Tibial artery (tissue), 4 donors: ENCODE measurements at places on chromosomes 13 and 19.
A peak's percentile ranks its signal among the peaks of the same experiment; 100 is the strongest.

- no peak overlapping the region for H3K27ac ChIP-seq
- DNase-seq: no peak
- no peaks in the 10 kb centered on the region for H3K36me3 ChIP-seq
- H3K4me3 ChIP-seq: no peak overlapping the region
- peaks cover 12% of the 10 kb centered on the region for H3K4me1 ChIP-seq
- peaks cover 69% of the 10 kb centered on the region for H3K27me3 ChIP-seq
These were observed 2.2 kb downstream of the IL11 start for GRCh38 chr19:55368106-55368505.

GRCh38 chr13:38494445-38494844 is 144.8 kb downstream of the UFM1 start:
- H3K27me3 ChIP-seq: no peaks in the 10 kb centered on the region
- no peak overlapping the region for H3K4me3 ChIP-seq
- H3K27ac ChIP-seq: no peak overlapping the region
- H3K4me1 ChIP-seq: no peaks in the 10 kb centered on the region
- DNase-seq: no peak

GRCh38 chr19:38544569-38545315 is 73.0 kb downstream of the MAP4K1 start:
- no peak overlapping the region for H3K27ac ChIP-seq
- no peaks in the 10 kb centered on the region for H3K36me3 ChIP-seq
- no peak for DNase-seq
- H3K4me3 ChIP-seq: no peak overlapping the region
- H3K27me3 ChIP-seq: no peaks in the 10 kb centered on the region
- peaks cover 9% of the 10 kb centered on the region for H3K4me1 ChIP-seq

DNA sequence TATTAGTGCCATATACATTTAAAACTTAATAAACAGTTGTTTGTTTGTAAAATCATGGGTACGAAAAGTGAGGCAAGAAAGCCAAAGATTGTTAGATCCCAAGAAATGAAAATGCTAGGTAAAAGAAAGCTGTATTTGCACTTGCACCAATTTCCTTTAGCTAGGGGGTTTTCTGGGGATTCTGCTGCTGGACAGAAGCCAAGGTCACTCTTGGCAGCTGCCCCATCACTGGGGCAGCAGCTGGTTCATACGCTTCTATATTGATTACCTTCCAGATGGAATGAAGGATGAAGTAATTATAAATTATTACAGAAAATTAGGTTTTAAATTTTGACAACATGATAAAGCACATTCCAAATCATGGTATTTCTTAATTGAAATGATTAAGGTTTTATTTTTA is 127.4 kb downstream of the SLITRK5 start:
- no peak overlapping the region for H3K27ac ChIP-seq
- H3K36me3 ChIP-seq: no peaks in the 10 kb centered on the region
- H3K4me3 ChIP-seq: no peak overlapping the region
- DNase-seq: no peak
- no peaks in the 10 kb centered on the region for H3K27me3 ChIP-seq

GRCh38 chr19:49801966-49802661 is 11.0 kb downstream of the FUZ start:
- H3K27me3 ChIP-seq: no peaks in the 10 kb centered on the region
- H3K4me3 ChIP-seq: peak overlapping the region; percentile 47
- peaks cover 13% of the 10 kb centered on the region for H3K4me1 ChIP-seq

DNA sequence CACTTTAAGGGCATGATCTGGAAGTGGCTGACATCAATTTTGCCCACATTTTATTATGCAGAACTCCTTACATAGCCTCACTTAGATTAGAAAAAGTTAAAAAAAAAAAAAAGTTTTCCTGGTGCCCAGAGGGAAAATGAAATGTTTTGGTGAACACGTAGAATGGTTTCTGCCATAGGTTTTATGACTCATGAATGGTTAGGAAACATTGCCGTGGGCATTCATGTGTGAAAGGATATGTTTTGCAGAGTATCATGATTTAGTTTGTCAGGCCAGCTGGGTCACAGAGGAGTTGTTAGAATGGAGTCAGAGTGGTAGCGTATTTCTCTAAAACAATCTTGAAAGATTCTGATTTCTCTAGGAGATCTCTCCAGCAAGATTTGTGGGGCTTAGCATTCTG is 133.8 kb downstream of the MRPL57 start:
- no peak overlapping the region for H3K27ac ChIP-seq
- H3K4me3 ChIP-seq: no peak overlapping the region
- no peak for DNase-seq

GRCh38 chr13:68272652-68273051 is 1042.5 kb upstream of the PCDH9 start:
- H3K4me3 ChIP-seq: no peak overlapping the region
- no peaks in the 10 kb centered on the region for H3K4me1 ChIP-seq
- H3K36me3 ChIP-seq: no peaks in the 10 kb centered on the region
- no peak for DNase-seq
- H3K27me3 ChIP-seq: no peaks in the 10 kb centered on the region

GRCh38 chr19:45825917-45826893 is 11.1 kb upstream of the RSPH6A start:
- no peak overlapping the region for H3K27ac ChIP-seq
- peaks cover 99% of the 10 kb centered on the region for H3K36me3 ChIP-seq
- no peaks in the 10 kb centered on the region for H3K4me1 ChIP-seq
- DNase-seq: no peak
- H3K4me3 ChIP-seq: no peak overlapping the region

GRCh38 chr13:100826441-100826840 is 151.8 kb upstream of the TMTC4 start:
- no peaks in the 10 kb centered on the region for H3K36me3 ChIP-seq
- no peaks in the 10 kb centered on the region for H3K4me1 ChIP-seq
- no peaks in the 10 kb centered on the region for H3K27me3 ChIP-seq
- no peak overlapping the region for H3K4me3 ChIP-seq
- no peak overlapping the region for H3K27ac ChIP-seq

GRCh38 chr19:18895824-18896341 is at the start of gene CERS1:
Gene CERS1, minus strand, starts transcription at chr19:18896158. Its CDS starts 86 bp downstream, at chr19:18896072.
- H3K27me3 ChIP-seq: no peaks in the 10 kb centered on the region
- H3K4me1 ChIP-seq: peaks cover 26% of the 10 kb centered on the region
- H3K4me3 ChIP-seq: peak within 1 kb of the TSS; percentile 43
- peaks cover 15% of the 10 kb centered on the region for H3K36me3 ChIP-seq
- H3K27ac ChIP-seq: no peak within 1 kb of the TSS

- H3K4me3 ChIP-seq: no peak overlapping the region
- H3K4me1 ChIP-seq: peaks cover 11% of the 10 kb centered on the region
- no peak overlapping the region for H3K27ac ChIP-seq
These were observed 21.9 kb downstream of the FBXO17 start for GRCh38 chr19:38953677-38954076.

GRCh38 chr13:42984026-42984425 is 8.0 kb downstream of the EPSTI1 start:
- H3K36me3 ChIP-seq: no peaks in the 10 kb centered on the region
- no peak for DNase-seq
- no peak overlapping the region for H3K27ac ChIP-seq

DNA sequence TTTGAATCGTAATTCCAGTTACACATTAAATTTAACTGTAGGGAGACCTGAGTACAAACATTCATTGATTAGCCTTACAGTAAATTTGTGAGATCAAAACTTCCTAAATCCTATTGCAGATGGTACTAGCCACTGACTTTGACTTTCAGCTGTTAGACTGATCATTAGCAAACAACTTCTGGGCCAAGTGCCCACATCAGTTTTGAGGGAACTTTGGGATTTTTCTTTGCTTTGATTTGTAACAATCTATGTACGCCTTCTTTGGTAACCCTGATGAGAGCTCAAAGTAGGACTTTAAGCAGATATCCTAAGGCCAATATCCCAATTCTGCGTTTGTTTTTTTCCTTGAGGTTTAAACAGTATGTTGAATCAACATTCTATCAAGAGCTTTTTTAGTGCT is 131.5 kb downstream of the DLEU7 start:
- H3K36me3 ChIP-seq: no peaks in the 10 kb centered on the region
- H3K27me3 ChIP-seq: no peaks in the 10 kb centered on the region
- no peaks in the 10 kb centered on the region for H3K4me1 ChIP-seq
- DNase-seq: no peak
- H3K4me3 ChIP-seq: no peak overlapping the region

DNA sequence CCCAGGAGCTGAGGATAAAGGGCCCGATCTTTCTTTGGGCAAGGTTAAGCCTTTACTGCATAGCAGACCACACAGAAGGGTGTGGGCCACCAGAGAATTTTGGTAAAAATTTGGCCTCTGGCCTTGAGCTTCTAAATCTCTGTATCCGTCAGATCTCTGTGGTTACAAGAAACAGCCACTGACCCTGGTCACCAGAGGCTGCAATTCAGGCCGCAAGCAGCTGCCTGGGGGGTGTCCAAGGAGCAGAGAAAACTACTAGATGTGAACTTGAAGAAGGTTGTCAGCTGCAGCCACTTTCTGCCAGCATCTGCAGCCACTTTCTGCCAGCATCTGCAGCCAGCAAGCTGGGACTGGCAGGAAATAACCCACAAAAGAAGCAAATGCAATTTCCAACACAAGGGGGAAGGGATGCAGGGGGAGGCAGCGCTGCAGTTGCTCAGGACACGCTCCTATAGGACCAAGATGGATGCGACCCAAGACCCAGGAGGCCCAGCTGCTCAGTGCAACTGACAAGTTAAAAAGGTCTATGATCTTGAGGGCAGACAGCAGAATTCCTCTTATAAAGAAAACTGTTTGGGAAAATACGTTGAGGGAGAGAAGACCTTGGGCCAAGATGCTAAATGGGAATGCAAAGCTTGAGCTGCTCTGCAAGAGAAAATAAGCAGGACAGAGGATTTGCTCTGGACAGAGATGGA is 8.4 kb upstream of the CEACAM19 start:
- no peak overlapping the region for H3K4me3 ChIP-seq
- no peak for DNase-seq
- no peak overlapping the region for H3K27ac ChIP-seq
- no peaks in the 10 kb centered on the region for H3K27me3 ChIP-seq
- H3K4me1 ChIP-seq: no peaks in the 10 kb centered on the region

DNA sequence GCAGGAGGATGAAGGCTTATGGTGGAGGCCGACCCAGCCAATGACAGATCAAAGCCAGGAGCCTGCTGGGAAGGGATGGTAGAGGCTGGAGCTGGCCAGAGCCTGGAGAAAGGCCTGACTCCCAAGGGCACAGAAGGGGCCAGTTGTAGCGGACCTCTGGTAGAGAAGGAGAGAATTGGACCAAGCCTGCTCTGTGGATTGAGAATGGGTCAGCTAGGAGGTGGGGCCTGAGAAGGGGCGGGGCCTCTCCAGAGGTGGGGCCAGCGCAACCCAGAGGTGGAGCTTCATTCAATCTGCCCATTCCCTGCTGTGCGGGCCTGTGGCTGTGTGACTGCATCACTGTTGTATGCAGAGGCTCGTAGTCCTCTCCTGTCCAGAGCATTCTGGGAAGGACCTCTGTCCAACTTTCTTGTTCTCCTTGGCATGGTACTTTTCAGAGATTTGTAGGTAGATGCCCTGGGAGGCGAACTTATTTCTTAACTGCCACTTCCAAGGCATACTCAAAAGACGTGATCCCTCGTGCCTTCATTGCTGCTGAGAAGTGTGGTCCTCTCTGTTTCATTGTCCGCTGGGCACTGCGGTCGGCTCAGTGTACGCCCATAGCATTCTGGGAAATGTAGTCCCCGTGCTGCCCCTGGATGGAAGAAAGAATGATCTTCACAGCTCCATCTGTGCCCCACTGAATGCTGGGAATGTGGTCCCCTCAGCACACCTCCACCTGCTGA is 6.7 kb downstream of the GRIN2D start:
- H3K36me3 ChIP-seq: no peaks in the 10 kb centered on the region
- DNase-seq: peak; percentile 81
- peaks cover 10% of the 10 kb centered on the region for H3K4me1 ChIP-seq
- no peak overlapping the region for H3K4me3 ChIP-seq

DNA sequence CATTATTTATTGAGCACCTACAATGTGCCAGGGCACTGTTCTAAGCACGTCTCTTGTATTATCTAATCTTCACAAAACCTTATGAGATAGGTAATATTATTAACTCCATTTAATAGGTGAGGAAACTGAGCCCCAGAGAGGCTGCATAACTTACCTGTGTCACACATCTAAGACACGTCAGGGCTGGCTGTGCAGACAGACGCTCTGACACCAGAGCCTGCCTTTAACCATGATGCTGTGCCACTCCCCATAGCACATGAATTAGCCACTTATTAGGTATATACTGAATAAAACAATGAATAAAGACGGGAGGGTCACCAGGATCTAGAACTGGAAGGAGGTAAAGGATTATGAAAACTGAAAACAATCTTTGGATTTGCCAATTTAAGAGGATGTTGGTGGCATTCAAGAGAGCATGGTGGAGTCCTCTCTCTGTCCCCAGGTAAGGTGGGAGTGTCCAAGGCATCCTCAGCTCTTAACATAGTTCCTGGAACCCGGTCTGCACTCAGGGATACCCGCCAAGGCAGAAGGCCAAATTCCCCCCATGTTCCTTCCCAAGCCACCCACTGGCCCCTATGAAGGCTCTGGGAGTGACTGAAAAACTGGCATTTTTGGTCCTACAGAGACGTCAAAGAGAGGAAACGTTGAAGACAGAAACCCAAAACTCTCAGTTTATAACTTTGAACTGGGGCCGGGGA is 479.7 kb downstream of the FOXO1 start:
- no peak overlapping the region for H3K27ac ChIP-seq
- no peaks in the 10 kb centered on the region for H3K36me3 ChIP-seq
- H3K4me1 ChIP-seq: peaks cover 22% of the 10 kb centered on the region
- no peak for DNase-seq
- no peak overlapping the region for H3K4me3 ChIP-seq

GRCh38 chr19:53865918-53866864 is 1.5 kb upstream of the MYADM start:
- H3K4me3 ChIP-seq: peak overlapping the region; percentile 86
- peak overlapping the region; percentile 97 for H3K27ac ChIP-seq
- H3K4me1 ChIP-seq: peaks cover 34% of the 10 kb centered on the region
- no peaks in the 10 kb centered on the region for H3K27me3 ChIP-seq

DNA sequence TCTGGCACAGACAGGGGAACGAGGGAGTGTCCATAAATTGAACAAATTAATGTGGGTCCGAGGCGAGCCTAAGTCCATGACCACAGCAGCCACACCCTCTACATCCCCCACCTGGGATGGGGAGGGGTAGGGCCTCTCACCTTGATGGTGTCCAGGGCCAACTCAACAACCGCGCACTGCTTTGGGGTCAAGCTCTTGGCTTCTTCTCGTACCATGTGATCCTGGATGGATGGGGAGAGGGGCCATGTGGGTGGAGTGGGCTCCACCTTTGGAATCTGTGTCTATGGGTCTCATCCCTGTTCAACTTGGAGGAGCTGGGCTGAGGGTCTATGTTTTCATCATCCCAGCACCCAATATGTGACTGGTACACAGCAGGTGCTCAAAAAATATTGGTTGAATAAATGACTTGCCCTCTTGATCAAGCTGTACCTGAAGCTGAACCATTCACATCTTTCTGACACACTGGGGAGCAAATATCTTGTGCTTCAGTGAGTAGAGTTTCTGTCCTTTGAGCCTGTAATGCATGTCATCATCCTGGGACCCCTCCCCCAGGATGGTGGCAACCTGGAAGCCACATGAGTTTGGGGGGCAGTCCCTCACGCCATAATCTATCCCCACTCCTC is 62.9 kb downstream of the COLGALT1 start:
- no peak for DNase-seq
- peaks cover 3% of the 10 kb centered on the region for H3K4me1 ChIP-seq
- no peaks in the 10 kb centered on the region for H3K36me3 ChIP-seq

GRCh38 chr19:7705387-7706187 is 3.7 kb upstream of the FCER2 start:
- H3K4me3 ChIP-seq: no peak overlapping the region
- no peaks in the 10 kb centered on the region for H3K36me3 ChIP-seq
- H3K4me1 ChIP-seq: no peaks in the 10 kb centered on the region
- H3K27ac ChIP-seq: no peak overlapping the region
- DNase-seq: peak; percentile 45
